Activated B cell treated with CpG ODN at 0.5 μM for 24 hours (primary cell): ENCODE measurements at places on chromosomes 7 and 10.
A peak's percentile ranks its signal among the peaks of the same experiment; 100 is the strongest.

GRCh38 chr7:24406053-24406788 lies 122.2 kb downstream of the NPY start:
- no peak for DNase-seq

DNA sequence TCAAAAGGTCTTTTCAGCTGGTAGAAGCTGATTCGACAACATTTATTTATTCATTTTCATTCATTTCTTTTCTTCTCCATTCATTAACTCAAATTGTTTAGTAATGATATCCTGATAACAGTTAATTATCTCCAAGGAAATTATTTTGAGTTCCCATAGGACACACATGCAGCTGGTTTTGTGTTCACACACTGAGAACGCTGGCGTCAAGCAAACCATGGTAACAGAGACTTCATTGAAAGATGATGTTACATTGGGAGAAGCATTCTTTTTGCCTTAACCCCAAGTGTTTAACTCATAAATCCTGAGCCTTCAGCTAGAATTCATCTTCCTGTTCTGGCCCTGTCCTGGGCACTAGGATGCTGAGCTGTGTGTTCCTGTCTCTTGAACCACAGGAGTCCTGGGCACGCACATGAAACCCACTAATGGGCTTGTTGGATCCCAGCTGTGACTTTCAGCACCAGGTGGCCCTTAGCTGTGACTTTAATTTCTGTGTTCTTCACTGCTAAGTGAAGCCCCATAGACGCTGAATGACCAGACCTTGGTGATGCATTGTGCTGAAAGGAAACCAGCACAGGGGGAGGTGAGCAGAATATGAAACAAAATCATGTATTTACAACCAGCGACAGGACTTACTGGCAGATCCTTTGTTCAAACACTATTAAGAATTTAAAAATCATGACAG lies 121.5 kb upstream of the PRSS58 start:
- no peak for DNase-seq

DNA sequence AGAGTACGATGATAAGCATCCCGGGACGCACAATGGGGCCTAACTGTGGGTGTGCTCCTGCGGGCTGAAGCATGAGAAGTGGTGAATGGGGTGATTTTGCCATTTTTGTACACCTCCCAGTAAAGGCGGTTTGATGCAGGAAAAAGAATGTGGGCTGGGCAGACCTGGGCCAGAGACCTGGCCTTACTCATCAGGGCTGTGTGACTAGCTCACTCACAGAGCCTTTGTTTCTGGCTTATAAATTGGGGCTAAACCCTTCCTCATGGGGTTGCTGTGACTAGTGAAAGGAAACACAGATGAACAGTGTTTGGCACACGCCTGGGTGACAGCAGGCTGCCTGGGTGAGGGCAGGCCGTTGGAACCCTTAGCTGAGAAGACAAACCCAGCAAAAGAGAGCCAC lies 18.0 kb downstream of the RRP12 start:
- no peak for DNase-seq

DNA sequence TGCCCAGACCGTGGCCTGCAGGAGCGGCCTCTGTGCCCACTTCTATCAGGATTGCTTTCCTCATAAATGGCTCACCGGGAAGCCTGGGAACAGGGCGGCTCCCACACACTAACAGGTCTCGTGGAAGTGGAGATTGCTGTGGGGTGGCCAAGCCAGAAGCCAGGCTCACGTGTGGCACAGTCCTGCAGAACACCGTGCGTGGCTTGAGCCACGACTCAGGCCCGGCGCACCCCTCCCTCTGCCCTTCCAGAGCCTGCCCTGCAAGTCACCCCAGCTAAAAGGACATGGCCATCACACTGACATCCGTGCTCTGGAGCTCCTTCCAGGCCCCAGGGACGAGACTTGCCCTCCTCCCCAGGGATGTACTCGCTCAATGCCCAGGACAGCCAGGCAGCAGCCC lies 7.0 kb downstream of the GPER1 start:
- no peak for DNase-seq

- DNase-seq: no peak
These were observed 137.7 kb downstream of the AHR start for GRCh38 chr7:17436126-17436525.

- no peak for DNase-seq
These were observed 12.3 kb upstream of the ACSM6 start for GRCh38 chr10:95181726-95182125.

DNA sequence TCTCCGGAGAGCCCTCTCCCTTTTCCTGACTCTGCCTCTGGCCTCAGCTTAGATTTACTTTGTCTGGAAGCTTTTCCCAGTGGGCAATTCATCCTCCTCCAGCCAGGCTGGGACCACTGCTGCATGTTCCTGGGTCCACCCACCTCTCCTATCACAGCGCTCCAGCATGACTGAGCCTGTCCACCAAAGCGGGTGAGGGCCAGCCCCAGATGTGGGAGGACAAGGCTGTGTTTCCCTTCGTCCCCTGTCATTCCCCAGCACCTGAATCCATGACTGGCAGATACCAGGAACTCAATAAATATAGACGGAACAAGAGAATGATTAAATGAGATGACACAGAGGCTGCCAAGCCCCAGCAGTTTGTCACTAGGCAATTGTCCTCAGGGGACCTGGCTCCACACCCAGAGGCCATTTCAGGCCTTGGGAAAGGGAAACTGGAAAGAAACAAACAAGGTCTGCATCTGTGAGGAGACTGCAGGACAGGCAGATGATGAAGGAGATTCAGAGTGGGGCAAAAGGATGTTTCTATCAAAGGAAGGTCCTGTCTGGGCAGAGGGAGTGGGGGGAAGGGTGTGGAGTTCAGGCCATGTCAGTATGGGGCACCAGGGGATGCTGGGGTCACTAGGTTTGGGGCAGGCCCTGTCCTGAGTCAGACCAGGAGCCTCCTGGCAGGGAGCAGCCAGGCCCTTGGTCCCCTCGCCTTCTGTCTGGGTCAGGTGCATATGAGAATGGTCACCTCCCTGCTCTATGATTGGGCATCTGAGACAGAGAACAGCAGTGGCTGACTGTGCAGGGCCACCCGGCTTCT lies 576.4 kb downstream of the GRID1 start:
- no peak for DNase-seq

- DNase-seq: peak; percentile 66
These were observed 64.3 kb downstream of the RGS10 start for GRCh38 chr10:119478111-119478802.

DNA sequence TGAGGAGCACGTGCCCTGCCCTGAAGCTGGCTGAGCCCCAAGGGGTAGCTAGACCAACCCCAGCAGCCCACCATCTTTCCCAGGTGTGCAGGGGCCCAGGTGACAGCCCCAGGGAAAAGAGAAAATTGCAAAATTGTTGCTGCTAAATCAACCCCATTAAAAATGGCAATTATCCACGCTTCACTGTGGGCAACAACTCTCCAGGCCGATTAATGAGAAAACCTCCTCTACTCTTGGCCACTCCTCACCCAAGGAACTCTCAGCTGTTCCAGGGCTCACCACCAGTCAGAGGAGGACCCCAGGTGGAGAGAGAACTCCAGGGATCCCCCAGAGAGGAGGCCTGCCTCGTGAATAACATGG lies 516.1 kb upstream of the MGMT start:
- DNase-seq: no peak

DNA sequence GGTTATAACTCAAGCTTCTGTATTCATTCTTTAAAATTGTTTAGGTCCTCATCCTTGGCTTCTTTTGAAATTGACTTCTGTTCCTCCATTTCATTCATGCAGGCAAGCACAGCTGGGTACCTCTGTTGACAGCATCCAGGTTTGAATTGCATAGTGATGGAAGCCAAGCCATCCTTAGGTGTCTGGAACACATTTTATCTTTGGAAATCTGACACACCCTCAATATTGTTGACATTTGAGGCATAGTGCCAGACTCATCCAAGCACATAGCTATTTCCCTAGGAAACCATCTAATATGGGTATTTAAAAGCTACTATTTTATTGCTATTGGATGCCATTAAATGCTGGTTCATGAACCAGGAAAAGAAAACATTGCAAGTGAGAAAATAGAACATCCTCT lies 142.1 kb upstream of the PTPRZ1 start:
- DNase-seq: no peak
